ENCODE measurements at places on chromosomes 16 and 17.
A peak's percentile ranks its signal among the peaks of the same experiment; 100 is the strongest.

- no peak for DNase-seq
Measured at GRCh38 chr17:44530896-44531418, 26.3 kb upstream of the FZD2 start.

DNA sequence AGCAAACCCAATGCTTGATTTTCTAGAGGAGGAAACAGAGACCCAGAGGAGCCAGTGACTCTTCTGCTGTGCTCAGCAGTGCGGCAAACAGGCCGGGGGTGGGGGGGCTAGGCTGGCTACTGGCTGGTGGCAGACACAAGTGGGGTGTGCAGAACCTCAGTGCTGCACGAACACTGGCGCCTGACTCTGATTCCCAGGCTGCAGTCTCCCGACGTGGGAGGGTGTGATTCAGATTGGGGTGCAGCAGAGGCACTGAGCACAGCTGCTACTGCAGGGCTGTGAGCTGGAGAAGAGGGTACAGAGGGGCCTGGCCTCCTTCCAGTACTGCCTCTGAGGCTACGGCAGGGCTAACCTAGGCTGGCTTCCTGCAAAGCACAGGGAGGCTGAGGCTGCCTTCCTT lies 8.1 kb downstream of the RPL19 start:
- no peak for DNase-seq

GRCh38 chr16:87724490-87725291 lies 41.1 kb downstream of the KLHDC4 start:
- no peak for DNase-seq

DNA sequence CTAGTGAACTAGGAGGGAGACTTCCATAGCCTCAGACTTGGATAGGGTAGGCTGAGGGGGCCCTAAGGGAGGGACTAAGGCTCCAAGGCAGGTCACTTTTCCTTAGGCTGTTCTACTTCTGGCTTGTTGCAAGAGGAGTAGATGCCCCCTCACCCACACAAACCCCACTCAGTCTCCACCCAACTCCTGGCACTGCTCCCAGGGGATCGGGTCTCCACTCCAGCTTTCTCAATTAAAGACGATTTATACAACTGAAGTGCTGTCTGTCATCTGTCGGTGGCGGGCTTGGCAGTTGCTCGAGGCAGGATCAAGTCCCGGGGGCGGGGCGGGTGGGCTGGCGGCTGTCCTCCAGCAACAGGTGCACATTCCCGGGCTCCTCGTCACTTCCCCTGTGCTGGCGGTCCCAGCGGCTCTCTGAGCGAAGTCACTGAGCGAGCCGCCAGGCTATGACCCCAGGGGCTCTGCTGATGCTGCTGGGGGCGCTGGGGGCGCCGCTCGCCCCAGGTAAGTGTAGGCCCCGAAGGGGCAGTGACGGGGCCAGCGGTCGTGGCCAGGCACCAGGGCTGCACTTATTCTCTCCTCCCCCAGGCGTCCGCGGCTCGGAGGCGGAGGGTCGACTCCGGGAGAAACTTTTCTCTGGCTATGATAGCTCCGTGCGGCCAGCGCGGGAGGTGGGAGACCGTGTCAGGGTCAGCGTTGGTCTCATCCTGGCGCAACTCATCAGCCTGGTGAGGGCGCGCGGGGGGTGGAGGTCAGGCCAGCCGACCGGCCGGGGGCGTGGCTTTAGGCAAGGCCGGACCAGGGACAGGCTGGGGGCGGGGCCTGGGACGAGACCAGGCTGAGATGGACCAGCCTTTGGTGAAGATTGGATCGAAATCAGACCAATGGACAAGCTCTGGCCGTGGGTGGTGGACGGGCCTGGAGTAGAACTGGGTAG lies at the start of gene CHRNB1:
CHRNB1 (plus strand) TSS at position 380 of the 937 bp plus-strand sequence; CDS start at position 447, 67 bp downstream.
- DNase-seq: peak; percentile 38

DNA sequence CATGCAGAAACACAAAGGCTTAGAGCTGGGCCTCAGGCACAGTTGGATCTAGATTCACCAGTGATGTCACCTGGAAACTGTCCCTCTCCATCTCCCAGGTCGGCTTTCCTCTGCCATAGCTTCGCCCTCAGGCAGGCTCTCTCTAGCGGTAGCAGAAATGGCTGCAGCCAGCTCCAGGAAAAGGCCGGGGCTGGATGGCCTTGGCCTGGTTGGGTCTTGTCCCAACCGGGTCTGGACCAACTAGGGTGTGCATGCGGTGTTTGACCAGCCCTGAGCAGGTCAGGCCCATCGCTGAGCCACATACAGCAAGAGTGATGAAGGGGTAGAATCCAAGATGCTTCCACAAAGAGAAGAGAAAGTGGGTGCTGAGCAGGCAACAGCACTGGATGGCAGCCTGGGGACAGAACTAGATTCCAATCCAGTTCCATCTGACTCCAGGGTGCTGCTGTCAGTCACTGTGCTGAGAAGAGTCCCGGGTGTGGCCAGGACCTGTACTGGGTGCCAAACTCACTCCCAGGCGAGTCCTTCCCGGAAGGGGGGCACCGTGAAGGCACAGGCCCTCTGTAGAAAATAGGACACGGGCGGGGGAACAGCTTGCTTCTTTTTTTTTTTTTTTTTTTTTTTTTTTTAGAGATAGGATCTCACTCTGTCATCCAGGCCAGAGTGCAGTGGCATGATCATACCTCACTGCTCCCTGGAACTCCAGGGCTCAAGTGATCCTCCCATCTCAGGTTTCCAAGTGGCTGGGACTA lies 51.8 kb downstream of the SOCS3 start:
- DNase-seq: no peak

DNA sequence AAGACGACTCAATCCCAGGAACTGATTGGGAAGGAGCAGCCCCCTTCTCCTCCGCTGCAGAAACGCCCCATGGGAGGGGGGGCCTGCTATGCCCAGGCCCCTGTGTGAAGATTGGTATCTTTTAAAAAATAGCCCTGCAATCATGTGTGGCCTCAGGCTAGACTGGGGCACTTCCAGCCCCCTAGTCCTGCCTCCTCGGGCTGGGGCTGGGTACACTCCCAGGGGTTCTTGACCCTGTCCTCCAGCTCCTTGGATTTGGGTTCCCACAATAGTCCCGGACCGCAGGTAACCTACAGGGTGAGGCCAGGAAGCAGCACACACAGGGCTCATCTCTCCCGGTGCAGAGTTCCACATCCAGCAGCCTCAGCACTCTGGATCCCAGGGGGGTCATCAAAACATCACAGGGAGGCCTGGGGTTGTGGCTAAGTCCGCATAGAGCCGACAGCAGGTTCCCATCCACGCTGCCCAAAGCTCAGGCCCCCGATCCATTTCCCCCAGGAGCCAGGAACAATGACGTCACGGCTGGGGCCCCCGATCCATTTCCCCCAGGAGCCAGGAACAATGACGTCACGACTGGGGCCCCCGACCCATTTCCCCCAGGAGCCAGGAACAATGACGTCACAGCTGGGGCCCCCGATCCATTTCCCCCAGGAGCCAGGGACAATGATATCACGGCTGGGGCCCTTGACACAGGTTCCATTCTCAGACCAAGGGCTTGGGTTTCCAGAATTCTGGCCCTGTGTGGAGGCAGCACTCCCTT lies 202.4 kb downstream of the IRF8 start:
- DNase-seq: no peak

DNA sequence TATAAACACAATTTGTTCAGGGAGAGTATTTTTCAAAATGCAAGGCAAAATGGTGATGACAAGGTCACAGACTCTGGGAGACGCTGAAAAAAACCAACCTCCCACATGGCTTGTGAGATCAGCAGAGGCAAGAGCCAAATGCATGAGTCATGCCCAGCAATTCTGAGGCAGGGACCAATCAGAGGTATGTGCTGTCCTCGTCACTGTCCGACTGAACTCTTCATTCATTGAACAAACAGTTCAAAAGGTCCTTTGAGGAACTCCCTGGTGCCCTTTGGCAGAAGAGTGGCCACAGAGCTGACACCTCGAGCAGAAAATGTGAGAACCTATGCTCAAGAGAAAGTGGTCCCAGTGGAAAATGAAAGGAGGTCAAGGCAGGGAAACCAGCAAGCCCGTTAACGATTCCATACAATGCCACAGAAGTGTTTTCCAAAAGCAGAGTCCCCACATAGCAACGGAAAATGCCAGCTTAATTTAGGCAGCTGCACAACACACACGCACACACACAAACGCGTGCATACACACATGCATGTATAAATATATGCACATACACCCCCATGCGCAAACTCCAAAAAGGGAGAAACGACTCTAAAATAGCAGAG lies 50.9 kb downstream of the CDH11 start:
- peak; percentile 82 for DNase-seq

DNA sequence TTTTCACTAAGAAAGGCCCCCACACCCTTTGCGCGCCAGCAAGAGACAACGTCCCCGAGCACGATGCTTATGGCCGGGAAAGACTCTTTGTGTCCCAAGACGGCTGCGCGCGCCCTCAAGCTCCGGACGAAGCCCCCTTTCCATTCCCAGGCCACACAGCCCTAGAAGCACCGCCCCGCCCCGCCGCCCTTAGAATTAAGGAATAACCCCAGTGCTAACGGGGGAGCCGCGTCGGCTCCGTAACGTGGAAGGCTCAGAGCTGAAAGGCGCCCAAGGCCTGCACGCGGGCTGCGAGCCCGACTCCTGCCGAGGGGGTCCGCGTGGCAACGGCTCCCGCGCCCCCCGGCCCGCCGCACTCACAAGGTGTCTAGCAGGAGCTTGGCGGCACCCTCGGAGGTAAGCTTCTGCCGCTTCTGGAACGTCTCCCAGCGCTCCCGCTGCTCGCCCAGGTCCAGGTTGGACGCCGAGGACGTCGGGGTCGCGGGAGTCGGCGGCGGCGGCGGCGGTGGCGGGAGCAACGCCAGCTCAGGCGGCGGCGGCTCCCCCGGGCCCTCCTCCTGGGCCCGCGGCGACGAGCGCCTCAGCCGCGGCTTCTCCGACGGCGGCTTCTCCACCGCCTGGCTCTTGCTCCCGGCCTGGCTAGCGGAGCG lies 477 bp downstream of the CENPV start:
- no peak for DNase-seq

DNA sequence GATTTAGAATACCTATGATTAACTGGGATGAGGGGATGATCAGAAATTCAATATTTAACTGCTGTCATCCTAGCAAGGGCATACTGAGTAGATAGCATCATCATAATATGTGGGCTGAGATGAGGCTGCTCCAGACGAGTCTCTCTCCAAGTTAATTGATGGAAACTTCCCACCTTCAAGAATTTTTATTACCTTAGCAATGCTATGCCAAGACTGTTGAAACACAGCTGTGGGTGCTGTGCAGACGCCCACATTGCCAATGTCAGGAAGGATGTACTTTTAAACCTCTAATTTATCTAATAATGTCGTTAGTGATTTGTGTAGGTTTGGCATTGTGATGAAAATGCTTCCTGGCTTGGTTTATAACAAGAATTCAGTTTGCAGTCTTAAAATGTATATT lies 170.4 kb downstream of the TRIM37 start:
- no peak for DNase-seq

DNA sequence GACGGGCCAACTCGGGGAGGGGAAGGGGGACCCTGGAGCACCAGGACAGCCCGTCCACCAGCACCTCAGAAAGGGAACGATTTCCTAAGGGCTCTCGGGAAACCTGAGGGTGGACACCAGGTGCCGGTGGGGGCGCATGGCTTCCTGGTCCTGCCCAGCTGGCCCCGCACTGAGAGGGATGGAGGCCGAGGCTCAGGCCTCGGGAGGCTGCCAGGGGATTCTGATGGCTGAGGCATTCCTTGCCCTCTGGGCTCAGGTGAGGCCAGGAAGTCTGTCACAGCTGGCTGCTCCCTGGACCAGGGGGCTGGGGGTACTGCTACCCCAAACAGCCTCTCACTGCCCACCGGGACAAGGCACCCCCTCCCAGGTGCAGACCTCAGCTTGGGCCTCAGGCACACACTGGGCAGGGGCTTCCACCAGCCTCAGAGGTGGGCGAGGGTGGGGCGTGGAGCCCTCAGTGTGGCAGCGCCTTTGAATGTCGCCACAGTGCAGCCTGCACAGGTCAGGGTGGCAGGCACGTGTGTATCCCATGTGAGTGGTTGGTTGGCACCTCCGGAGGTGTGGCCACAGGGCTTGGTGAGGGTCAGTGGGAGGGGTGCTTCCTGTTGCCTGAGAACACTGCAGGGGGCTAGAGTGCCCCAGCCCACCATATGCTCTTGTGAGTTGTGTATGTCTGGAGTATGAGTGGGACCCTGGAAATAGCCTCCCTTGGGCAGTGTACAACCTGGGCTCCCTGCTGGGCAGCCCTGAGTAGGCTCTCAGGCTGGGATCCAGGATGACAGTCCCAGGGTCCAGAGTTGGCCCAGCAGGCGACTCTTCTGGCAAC lies 3.9 kb upstream of the FSCN2 start:
- no peak for DNase-seq

GRCh38 chr16:48347980-48348379 lies 37.2 kb downstream of the SIAH1 start:
- no peak for DNase-seq

GRCh38 chr17:15918261-15918660 lies 26.7 kb upstream of the ADORA2B start:
- no peak for DNase-seq

DNA sequence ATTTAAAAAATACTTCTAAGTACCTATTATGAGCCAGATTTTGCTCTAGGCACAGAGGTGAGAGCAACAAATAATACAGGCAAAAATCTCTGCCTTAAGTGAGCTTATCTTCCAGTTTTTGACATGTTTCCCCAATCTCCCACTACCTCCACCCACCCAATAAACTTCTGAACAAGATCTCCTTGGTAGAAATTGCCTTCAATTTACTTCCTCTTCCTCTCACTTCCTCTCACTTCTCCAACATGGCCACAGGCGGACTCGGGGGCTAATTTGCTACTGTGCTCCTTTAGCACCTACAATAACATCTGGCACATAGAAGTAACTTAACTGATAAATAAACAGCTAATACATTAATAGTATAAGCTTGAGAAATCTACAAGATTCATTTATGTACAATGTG lies 82.6 kb downstream of the CACNG1 start:
- DNase-seq: no peak

GRCh38 chr17:75241996-75242460 lies 19.4 kb downstream of the GGA3 start:
- DNase-seq: no peak

DNA sequence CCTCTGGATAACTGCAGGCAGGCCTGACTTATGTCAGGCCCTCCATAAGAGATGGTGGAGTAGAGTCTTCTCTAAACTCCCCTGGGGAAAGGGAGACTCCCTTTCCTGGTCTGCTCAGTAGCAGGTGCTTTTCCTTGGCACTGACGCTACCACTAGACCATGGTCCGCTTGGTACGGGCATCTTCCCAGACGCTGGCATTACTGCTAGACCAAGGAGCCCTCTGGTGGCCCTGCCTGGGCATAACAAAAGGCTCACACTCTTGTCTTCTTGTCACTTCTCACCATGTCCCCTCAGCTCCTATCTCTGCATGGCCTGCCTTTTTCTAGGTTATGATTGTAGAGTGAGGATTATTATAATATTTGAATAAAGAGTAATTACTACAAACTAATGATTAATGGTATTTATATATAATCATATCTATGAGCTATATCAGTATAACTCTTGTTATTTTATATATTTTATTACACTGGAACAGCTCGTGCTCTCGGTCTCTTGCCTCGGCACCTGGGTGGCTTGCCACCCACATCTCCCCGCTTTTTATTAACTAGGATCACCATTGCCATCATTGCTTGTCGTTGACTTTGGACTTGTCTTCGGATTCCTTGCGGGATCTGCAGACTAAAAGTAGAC lies 59.8 kb upstream of the ARL4D start:
- DNase-seq: no peak

GRCh38 chr17:36672403-36672918 lies 71.1 kb downstream of the MRM1 start:
- DNase-seq: no peak

Measured in COLO829 (cell line).